ENCODE measurements at places on chromosomes 1 and 21. TPM values are rescaled to one million over a fixed set of nuclear protein-coding genes. Genes with fewer than 3 reads are reported as not detected.

CA6 gene
- 0.20 TPM for polyA plus RNA-seq

CD5L gene
- 0.23 TPM for polyA plus RNA-seq

OR2T35 gene
- polyA plus RNA-seq, result not detected

ZBTB8B gene
- polyA plus RNA-seq, result 1.8 TPM

CD53 gene
- 8.7 TPM for polyA plus RNA-seq

- H3K4me1 ChIP-seq, result no peaks in the 10 kb centered on the region
- no peaks in the 10 kb centered on the region for H3K36me3 ChIP-seq
- H3K27me3 ChIP-seq, result no peaks in the 10 kb centered on the region
- H3K27ac ChIP-seq, result no peak overlapping the region
- no peak overlapping the region for H3K4me3 ChIP-seq
- DNase-seq, result no peak
Measured at GRCh38 chr1:89808441-89809117, 12.3 kb upstream of the LRRC8D start.

- no peaks in the 10 kb centered on the region for H3K27me3 ChIP-seq
- DNase-seq, result no peak
- no peak overlapping the region for H3K27ac ChIP-seq
- no peak overlapping the region for H3K4me3 ChIP-seq
Measured at GRCh38 chr1:17645068-17645911, 105.8 kb downstream of the ARHGEF10L start.

GRCh38 chr1:117810553-117810952 lies 118.9 kb downstream of the GDAP2 start:
- no peak overlapping the region for H3K27ac ChIP-seq
- no peak overlapping the region for H3K4me3 ChIP-seq
- no peaks in the 10 kb centered on the region for H3K4me1 ChIP-seq
- DNase-seq, result no peak
- H3K36me3 ChIP-seq, result no peaks in the 10 kb centered on the region
- no peaks in the 10 kb centered on the region for H3K27me3 ChIP-seq

DNA sequence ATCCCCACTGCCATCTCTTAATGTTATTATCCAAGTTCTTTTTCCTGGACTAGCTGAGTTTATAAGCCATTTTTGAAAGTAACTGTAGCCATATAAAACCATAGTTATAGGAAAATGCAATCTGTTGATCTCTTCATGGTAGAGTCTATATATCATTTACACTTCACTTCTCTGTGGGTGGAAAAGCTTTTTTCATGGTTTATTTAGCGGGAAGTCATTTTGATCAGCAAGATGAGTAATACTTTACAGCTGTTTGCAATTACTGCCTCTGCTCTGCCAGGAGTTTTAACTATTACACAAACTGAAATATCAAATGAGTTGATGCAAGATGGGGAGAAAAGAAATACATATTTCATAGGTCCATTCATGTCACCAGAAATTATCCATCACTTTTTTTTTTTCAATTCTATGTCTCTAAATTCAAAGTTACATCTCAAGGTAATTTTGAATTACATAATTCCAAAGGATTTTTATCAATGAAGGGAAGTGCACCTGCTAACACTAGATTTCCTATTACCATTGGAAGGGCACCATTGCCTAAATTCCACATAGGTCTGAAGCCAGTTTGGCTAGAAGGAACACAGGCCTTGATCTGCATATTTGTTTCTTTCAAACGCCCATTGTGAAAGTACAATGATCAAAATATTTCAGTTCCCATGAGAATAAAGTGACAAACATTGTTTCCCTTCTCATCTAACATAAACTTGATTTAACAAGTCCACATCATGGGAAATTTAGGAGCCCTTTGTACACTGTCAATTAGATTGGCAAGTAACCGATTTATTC lies 296.7 kb downstream of the ZNF326 start:
- H3K27me3 ChIP-seq, result no peaks in the 10 kb centered on the region
- no peak overlapping the region for H3K27ac ChIP-seq
- DNase-seq, result no peak
- no peak overlapping the region for H3K4me3 ChIP-seq
- H3K36me3 ChIP-seq, result no peaks in the 10 kb centered on the region
- no peaks in the 10 kb centered on the region for H3K4me1 ChIP-seq

DNA sequence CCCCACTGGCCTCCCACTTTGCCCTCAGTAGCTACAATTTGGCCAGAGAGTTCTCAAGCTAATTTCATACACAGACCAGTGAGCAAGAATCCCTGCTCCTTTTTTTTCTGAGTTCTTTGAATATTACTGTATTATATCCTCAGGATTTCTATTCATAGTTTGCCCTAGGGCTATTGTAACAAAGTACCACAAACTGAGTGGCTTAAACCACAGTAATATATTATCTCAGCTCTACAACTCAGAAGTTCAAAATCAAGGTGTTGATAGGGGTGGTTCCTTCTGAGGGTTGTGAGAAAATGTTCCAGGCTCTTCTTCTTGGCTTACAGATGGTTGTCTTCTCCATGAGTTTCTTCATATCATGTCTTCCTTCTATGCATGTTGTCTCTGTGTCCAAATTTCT lies 289.4 kb upstream of the ESRRG start:
- no peaks in the 10 kb centered on the region for H3K36me3 ChIP-seq
- no peak for DNase-seq
- H3K4me1 ChIP-seq, result no peaks in the 10 kb centered on the region
- no peaks in the 10 kb centered on the region for H3K27me3 ChIP-seq
- H3K4me3 ChIP-seq, result no peak overlapping the region

- H3K27me3 ChIP-seq, result no peaks in the 10 kb centered on the region
- no peak for DNase-seq
- H3K4me3 ChIP-seq, result no peak overlapping the region
- no peaks in the 10 kb centered on the region for H3K36me3 ChIP-seq
- H3K4me1 ChIP-seq, result no peaks in the 10 kb centered on the region
Measured at GRCh38 chr1:192175971-192176370, 17.7 kb downstream of the RGS18 start.

DNA sequence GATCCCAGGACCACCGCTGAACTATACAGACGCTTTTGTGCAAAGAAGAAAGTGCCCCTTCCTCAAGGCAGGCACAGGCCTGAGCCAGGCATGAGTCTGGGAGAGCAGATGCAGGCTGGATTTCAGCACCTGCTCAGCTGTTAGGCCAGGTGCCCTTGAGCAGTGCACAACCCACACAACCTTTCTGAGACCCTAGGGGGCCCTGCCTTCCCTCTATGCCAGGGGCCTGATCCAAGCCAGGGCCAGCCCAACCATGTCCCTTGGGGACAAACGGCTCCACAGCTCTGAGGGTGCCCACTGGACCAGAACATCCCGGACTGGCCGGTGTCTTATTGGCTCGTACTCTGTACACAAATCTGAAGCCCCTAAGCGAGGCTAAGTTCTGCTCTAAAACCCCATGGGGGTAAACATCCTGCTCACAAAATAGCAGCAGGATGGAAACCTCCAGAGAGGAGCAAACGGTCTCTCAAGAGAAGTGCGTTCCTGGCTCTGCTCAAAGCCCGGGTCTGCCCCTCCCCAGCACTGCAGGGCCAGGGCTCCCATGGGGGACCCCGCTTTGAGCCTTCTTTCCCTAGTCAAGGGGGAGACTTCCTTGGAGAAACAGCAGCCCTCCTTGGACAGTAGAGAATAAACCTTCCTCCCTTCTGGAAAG lies 275.1 kb downstream of the NPHP4 start:
- no peak overlapping the region for H3K27ac ChIP-seq
- H3K4me3 ChIP-seq, result no peak overlapping the region
- H3K36me3 ChIP-seq, result no peaks in the 10 kb centered on the region
- H3K27me3 ChIP-seq, result peaks cover 65% of the 10 kb centered on the region
- no peak for DNase-seq

DNA sequence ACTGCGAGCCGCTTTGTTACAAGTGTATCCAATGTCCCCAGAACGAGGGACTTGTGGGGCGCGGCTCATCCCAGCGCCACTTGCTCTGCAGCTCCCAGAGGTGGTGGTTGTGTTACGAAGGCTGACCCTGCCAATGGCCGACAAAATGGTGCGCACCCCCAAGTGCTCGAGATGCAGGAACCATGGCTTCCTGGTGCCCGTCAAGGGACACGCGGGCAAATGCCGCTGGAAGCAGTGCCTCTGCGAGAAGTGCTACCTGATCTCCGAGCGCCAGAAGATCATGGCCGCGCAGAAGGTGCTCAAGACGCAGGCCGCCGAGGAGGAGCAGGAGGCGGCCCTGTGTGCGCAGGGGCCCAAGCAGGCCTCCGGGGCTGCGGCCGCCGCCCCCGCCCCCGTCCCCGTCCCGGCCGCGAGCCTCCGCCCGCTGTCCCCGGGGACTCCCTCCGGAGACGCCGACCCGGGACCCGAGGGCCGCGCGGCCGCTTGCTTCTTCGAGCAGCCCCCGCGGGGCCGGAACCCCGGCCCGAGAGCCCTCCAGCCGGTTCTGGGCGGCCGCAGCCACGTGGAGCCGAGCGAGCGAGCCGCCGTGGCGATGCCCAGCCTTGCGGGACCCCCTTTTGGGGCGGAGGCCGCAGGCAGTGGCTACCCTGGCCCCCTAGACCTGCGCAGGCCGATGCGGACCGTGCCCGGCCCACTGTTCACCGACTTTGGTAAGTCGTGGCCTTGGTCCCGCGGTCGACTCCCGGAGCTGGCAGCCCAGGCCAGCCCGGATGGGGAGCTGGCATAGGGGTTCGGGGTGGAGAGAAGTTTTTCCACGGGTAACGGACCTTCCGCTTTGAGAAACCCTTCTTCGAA lies at the start of gene DMRTB1:
Gene DMRTB1 (plus strand): TSS at position 79 of the 855 bp plus-strand sequence. CDS start 55 bp downstream, at position 134.
- no peaks in the 10 kb centered on the region for H3K27me3 ChIP-seq
- no peaks in the 10 kb centered on the region for H3K36me3 ChIP-seq
- no peaks in the 10 kb centered on the region for H3K4me1 ChIP-seq
- DNase-seq, result no peak
- H3K27ac ChIP-seq, result no peak within 1 kb of the TSS

- no peak for DNase-seq
- no peak overlapping the region for H3K4me3 ChIP-seq
- no peaks in the 10 kb centered on the region for H3K36me3 ChIP-seq
- no peak overlapping the region for H3K27ac ChIP-seq
- H3K27me3 ChIP-seq, result no peaks in the 10 kb centered on the region
- H3K4me1 ChIP-seq, result no peaks in the 10 kb centered on the region
Measured at GRCh38 chr1:13642306-13643004, 57.5 kb upstream of the PRDM2 start.

DNA sequence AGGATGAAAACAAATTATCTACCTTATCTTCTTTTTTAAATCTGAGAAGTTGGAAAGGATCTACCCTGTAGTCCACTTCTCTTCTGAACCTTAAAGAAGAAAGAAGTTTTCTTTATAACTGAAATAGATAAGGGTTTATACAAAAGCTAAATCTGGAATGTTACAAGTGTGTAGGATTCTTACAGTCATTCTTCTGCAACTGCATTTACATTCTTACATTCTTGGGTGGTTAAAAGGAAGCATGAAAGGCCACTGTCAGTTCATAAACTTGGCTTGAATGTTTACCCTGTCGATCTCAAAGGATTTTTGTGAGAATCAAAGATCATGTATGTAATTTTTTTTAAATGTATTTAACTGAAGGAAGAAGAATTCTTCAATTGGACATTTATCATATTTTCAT lies 142.1 kb upstream of the BRINP3 start:
- no peaks in the 10 kb centered on the region for H3K4me1 ChIP-seq
- H3K27ac ChIP-seq, result no peak overlapping the region
- no peaks in the 10 kb centered on the region for H3K36me3 ChIP-seq
- H3K4me3 ChIP-seq, result no peak overlapping the region
- no peaks in the 10 kb centered on the region for H3K27me3 ChIP-seq

DNA sequence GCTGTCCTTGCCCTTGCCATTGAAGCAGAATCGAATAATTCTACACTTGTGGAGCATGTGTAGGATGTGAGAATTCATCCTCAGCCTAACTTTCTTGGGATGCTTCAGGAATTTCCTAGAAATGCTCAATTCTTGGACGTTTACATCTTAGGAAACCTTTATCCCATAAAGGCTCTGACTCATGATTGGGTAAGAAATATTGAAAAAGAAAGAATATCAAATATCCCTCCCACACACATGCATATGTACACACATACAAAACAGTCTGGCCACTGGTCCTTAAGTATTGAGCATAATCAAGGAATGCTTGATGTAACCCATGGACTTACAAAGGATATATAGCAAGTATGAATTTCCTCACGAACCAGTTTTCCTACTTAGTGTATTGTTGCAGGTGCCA lies 83.9 kb upstream of the IPO9 start:
- no peak overlapping the region for H3K27ac ChIP-seq
- H3K36me3 ChIP-seq, result no peaks in the 10 kb centered on the region
- H3K27me3 ChIP-seq, result peaks cover 12% of the 10 kb centered on the region

GRCh38 chr1:44926311-44926781 lies 60.0 kb downstream of the EIF2B3 start:
- H3K27me3 ChIP-seq, result no peaks in the 10 kb centered on the region
- H3K4me3 ChIP-seq, result no peak overlapping the region
- no peak overlapping the region for H3K27ac ChIP-seq
- no peak for DNase-seq
- H3K4me1 ChIP-seq, result no peaks in the 10 kb centered on the region

- peaks cover 100% of the 10 kb centered on the region for H3K27me3 ChIP-seq
- no peak overlapping the region for H3K27ac ChIP-seq
- H3K36me3 ChIP-seq, result no peaks in the 10 kb centered on the region
- no peak overlapping the region for H3K4me3 ChIP-seq
Measured at GRCh38 chr1:202639500-202639899, 70.8 kb downstream of the SYT2 start.

GRCh38 chr1:172657586-172657985 lies 1.3 kb upstream of the FASLG start:
- H3K27ac ChIP-seq, result no peak overlapping the region
- peaks cover 2% of the 10 kb centered on the region for H3K4me1 ChIP-seq
- no peak overlapping the region for H3K4me3 ChIP-seq
- DNase-seq, result no peak

DNA sequence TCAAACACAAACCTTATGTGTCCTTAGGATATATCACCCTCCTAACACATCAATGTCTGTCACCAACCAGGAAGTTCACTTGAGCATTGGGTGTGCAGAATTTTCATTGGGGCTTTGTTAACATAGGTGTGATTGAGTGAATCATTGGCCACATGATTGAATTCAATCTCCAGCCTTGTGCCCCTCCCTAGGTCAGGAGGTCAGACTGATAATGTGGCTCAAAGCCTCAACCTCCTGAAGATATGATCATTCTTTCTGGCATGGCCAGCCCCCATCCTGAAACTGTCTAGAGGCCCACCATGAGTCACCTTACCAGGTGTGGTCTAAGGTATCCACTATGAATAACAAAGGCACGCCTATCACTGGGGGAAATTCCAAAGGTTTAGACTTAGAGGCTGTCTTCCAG lies 90.1 kb downstream of the PKN2 start:
- H3K4me1 ChIP-seq, result no peaks in the 10 kb centered on the region
- no peak overlapping the region for H3K4me3 ChIP-seq
- no peaks in the 10 kb centered on the region for H3K36me3 ChIP-seq
- no peak overlapping the region for H3K27ac ChIP-seq
- no peak for DNase-seq

GRCh38 chr1:57450981-57451380 lies 27.1 kb upstream of the DAB1 start:
- no peak overlapping the region for H3K27ac ChIP-seq
- H3K36me3 ChIP-seq, result no peaks in the 10 kb centered on the region
- DNase-seq, result no peak
- H3K27me3 ChIP-seq, result peaks cover 5% of the 10 kb centered on the region
- H3K4me1 ChIP-seq, result no peaks in the 10 kb centered on the region

All from left lung (tissue), 14 donors.